ENCODE measurements at places on chromosomes 7 and 10.

- DNase-seq = no peak
These were observed 113.6 kb downstream of the PRLHR start for GRCh38 chr10:118481871-118482270.

DNA sequence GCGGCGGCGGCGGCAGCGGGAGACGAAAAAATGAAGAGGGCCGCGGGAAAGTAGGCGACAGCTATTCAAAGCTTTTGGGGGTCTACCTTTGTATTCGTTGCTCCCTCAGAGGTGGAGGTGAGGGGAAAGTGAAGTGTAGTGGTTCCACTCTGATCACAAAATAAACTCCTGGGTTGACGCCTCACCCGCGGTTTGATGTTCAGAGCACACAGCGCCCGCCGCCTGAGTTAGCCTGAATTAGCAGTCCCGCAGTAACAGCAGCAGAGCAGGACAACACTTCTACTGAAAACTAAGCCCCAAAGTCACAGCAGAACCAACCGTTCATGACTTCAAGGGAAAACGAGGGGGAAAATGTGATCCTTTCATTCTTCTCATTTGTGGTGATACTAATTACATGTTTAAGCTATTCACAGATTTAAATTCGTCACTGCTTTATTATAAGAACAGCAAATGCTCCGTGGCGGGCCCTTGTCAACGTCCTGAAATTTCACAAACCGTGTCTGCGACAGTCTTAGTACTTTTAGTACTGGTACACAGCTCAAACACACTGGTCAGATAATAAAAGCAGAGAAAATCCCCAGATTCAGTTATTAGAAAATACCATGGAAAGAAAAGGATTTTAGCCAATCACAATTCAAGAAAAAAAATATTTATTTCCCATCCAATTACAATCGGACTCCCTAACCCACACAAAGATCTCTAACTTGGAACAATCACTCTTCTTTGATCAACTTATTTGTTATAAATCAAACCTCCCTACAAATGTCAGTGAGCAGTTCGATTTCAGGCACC lies 563 bp upstream of the JMJD1C start:
- peak; percentile 20 for DNase-seq

- DNase-seq = no peak
These were observed 109.3 kb downstream of the TCF7L2 start for GRCh38 chr10:113059371-113059780.

DNA sequence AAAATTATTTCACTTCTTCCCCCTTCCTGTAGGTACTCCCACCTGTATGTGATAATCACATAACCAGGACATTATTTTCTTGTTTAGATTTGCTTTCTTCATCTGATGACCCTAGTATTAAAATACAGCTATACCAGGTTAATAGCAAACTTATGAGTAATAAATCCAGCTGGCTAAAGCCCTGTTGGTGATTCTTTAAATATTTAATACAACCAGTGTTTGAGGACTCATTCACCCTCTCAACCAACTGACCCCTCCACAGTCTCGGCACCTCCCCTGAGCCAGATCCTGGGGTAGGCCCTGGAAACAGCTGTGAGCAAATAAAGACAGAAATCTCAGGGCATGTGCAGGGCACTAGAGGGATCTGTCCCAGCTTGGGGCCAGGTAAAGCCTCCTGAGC lies 58.5 kb downstream of the BLNK start:
- DNase-seq = no peak

- no peak for DNase-seq
These were observed 10.7 kb downstream of the FGL2 start for GRCh38 chr7:77188731-77189437.

GRCh38 chr10:84294766-84295447 lies 33.5 kb upstream of the CCSER2 start:
- DNase-seq = no peak

- no peak for DNase-seq
These were observed 75.0 kb downstream of the GATA3 start for GRCh38 chr10:8129438-8129837.

GRCh38 chr10:865924-866576 lies 65.5 kb downstream of the LARP4B start:
- no peak for DNase-seq
